Right kidney (tissue), 9 donors: ENCODE measurements at places on chromosomes 3 and 15.

- no peak for DNase-seq
Observed at GRCh38 chr3:38133557-38134405, 3.1 kb downstream of the ACAA1 start.

DNA sequence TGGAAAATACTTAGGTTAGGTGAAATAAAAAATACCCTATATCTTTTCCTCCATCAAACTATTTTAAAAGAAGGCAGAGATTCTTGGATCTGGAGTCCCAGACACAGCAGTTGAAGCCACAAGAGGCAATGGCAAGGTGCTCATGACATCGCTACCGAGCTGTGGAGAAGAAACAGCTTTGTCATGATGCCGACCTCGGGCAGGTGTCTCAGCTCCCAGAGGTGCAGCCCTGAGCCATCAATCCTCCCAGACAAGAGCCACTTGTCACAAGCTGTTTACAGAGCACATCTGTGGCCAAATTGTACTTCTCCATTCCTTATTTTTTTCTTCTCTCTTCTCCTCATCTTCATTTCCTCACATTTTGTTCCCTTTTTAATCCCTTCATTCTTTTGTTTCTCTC lies 50.8 kb downstream of the GPR176 start:
- no peak for DNase-seq

DNA sequence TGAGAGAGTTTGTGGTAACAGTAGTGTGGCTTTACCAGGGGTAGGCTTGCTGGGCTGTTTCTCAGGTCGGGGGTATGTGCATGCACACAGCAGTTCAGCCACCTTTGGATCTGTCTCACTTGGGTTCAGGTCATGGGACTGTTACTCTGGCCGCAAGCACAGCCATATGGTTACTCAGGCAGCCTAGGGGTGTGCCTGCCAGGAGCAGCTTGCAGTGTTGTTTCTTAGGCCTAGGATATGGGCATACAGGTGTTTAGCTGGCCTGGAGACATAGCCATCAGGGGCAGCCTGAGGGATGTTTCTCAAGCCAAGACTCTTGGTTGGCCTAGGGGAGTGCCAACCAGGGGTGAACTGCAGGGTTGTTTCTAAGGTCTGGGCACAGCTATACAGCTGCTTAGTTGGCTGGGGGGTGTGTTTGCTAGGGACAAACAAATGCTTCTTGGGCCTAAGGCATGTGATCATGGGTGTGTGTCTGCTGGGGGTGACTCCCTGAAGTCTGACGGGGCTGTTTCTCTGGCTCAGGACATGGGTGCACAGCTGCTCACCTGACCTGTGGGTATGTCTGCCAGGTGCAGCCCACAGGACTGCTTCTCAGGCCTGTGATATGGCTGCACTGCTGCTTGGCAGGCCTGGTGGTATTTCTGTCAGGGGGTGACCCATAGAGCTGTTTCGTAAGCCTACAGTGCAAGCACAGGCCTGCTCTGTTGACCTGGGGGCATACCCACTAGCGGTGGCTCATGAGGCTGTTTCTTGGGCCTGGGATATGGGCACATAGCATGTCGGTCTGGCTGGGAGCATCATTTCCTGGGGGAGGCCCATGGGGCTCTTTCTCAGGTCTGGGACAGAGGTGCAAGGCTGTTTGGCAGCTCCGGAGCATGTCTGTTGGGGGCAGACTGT lies 168.0 kb upstream of the THRB start:
- no peak for DNase-seq

- no peak for DNase-seq
Observed at GRCh38 chr15:91067036-91067435, 33.0 kb upstream of the SV2B start.

DNA sequence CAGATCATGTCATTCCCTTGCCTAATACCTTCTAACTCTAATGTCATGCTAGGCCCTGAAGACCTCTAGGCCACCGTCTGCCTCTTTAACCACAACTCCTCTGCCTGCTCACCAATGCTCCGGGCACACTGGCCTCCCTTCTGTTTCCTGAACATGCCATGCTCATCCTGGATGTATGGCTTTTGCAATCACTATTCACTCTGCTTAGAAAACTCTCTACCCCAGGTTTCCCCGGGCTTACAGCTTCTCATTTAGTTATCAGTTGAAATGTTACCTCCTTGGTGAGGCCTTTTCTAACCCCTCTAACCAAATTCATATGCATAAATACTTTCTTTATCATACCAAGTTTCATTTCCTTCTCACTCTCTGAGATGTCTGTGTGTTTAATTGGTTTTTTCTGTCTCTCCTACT lies 727.8 kb upstream of the CFAP20DC start:
- DNase-seq: no peak

DNA sequence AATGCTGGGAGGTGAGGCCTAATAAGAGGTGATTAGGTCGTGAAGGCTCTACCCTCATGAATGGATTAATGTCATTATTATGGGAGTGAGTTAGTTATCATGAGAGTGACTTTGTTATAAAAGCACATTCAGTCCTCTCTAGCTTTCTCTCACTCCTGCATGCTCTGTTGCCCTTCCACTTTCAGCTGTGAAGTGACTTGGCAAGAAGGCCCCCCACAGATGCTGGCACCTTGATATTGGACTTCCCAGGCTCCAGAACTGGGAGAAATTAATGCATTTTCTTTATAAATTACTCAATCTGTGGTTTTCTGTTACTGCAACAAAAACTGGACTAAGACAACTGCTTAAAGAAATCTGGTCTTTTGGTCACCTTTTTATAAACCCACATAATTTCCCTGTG lies 144.3 kb downstream of the FBN1 start:
- no peak for DNase-seq

- DNase-seq: no peak
Observed at GRCh38 chr3:15499536-15499935, 22.0 kb downstream of the COLQ start.

GRCh38 chr3:52451237-52452083 lies 2.4 kb downstream of the TNNC1 start:
- DNase-seq: no peak

DNA sequence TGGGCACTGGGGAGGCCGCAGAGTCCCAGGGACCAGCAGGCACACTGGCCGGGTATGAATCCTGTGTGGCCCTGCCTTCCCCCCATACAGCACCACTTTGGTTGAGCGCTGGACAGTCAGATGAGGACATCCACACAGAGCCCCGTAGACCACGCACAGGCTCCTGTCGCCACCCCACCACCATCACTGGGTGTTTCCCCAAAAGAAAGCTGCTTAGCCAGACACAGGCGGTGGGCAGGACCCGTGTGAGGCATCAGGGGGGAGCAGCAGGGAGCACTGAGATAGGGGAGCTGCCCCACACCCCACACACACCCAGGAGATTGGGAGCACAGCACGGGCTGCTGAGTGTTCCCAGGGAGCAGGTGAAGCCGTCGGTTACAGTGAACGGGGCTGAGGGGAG lies 42.4 kb upstream of the SLC41A3 start:
- DNase-seq: no peak

DNA sequence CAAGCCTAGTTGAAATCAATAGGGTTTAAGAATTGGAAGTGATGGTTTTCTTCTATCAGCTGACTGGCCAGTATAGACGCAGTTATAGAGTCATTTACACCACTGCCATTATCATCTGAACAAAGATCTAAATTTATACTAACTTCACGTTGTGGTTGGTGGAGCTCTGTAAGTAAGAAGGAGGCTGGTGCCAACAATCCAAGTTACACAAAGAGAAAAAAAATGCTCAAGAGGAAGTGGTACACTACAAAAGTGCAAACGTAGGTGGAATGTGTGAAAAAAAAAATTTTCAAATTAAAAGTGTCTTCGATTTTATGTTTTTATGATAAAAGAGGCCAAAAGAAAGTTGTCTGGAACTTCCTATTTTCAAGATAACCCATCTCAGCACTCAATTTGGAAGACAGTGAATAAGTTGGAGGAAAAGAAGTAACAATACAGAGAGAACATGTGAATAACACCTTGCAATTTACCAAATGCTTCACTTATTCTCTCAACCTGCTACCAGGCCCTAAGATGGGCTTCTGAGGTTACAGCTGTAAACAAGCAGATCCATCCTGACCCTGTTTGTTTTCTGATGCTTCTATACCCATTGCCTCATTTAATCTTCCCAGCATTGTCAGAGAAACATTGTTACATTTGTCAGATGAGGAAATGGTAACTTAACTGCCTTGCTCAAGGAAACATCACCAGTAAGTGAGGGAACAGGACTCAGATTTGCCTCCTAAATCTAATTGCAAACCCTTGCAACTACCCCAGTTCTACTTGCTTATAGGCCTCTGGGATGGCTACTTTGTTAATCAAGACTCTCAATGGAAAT lies 12.0 kb upstream of the TASOR start:
- DNase-seq: no peak

GRCh38 chr15:78929536-78930264 lies 15.1 kb downstream of the CTSH start:
- DNase-seq: no peak

DNA sequence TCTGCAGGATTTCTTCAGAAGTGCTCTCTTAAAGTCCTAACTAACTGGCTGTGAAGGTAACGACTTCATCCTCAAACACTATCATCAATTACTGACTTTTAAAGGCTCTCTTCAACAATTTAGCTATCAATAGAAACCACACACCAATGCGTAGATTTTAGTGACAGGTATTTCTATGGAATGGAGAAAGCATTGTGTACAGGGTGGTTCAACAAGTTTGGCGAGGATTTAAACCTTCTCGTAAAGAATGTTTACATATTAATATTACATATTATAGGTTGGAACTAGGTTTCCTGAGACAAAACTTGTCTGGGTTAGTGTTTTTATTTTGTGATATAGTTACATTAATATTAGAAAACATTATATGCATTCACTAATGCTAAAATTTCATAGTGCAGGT lies 233.6 kb downstream of the CHL1 start:
- DNase-seq: no peak

DNA sequence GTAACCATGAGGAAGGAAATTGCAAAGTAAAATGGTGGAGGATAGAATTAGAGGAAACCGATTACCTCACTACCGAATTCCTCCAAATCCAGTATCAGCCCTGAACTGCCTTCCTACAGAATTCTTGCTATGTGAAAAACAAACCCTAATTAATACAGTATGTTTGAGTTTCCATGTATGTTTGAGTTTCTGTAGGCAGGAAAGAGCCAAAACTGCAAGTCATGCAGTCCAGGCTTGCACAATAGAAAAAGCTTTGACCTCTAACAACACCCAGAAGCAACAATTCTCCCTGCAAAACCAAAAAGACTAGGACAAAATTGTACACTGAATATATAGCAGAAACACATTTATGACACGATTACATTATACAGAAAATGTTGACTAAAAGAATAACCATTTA lies 614.8 kb downstream of the DIPK2A start:
- no peak for DNase-seq

- DNase-seq: no peak
Observed at GRCh38 chr3:60047426-60048200, 997.8 kb upstream of the CFAP20DC start.

GRCh38 chr3:5476403-5476802 lies 288.9 kb downstream of the EDEM1 start:
- no peak for DNase-seq

GRCh38 chr15:65423976-65424679 lies 1.4 kb upstream of the IGDCC4 start:
- no peak for DNase-seq

DNA sequence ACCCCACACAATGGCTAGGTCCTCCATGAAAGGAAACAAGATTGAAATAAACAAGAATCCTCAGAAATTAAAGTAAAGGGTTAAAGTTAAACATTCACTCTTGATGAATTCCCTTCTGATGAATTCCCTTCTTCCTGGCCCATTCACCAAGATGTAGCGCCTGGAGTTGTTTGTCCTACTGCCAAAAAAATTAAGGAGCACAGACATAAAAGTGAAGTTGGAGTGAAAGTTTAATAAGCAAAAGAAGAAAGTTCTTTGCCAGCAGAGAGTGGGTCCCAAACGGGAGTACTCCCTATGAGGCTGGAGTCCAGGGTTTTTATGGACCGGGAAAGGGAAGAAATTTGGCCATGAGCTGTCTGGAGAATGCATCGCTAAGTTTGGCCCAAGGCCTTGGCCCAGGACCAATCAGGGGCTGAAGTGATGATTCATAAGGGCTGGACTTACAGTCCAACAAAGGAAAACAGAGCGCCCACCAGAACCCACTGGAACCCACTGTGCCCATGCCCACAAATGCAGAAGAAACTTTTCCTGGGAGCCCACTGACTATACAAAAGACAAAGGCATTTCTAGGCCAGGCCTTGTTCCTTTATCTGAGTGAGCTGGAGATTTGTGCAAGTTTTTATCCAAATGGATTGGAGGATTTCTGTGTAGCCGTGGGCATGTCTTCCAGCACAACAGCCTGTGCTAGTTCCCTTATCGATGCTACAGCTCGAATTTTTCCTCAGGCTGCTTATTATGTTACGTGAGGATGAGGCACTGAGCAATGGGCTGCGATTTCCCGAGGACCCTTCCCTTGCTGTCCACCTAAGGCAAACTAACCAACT lies 1561.6 kb downstream of the OTOL1 start:
- no peak for DNase-seq

- DNase-seq: no peak
Observed at GRCh38 chr15:68644083-68644904, 65.5 kb downstream of the CORO2B start.

DNA sequence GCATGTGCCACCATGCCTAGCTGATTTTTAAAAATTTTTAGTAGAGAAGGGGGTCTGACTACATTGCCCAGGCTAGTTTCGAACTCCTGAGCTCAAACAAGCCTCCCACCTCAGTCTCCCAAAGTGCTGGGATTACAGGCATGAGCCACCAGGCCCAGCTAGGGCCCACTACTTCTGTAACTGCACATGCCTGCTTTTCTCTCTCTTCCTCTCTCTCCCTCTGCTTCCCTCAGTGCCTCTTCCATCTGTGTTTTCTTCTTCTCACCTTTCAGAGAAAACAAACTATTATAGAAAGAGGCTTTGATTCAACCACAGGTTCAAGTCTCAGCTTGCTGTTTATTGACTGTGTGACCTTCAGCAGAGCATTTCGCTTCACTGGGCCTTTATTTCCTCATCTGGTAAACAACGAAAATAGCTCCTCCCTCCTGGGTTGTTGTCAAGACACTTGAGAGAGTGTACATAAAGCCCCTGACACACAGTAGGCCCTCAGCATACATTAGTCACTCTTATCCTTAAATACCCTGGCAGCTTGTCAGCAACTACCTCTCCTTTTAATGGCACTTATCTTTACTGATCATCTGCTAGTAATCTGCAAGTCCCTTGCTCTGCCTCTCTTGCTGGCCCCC lies 10.2 kb downstream of the TADA3 start:
- no peak for DNase-seq

DNA sequence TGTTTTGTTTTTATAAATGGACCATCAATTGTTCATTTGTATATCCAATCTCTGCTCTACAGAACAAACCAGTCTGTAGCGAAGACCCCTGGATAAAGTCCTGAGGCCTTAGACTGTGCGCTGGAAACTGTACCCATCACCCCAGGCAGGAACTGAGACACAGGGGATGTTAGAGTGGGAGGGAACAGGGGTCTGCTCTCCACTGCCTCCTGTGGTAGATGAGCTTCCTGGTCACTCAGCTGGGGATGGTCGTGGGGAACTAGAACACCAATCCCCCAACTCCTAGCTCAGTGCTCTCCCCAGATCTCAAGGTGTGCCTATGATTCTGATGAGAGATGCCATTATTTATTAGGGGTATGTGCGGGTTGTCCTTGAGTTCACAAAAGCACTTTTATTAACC lies 340.2 kb upstream of the IGF1R start:
- DNase-seq: no peak
